Iris pigment epithelial cell (primary cell): ENCODE measurements at places on chromosomes 1 and 21.

DNA sequence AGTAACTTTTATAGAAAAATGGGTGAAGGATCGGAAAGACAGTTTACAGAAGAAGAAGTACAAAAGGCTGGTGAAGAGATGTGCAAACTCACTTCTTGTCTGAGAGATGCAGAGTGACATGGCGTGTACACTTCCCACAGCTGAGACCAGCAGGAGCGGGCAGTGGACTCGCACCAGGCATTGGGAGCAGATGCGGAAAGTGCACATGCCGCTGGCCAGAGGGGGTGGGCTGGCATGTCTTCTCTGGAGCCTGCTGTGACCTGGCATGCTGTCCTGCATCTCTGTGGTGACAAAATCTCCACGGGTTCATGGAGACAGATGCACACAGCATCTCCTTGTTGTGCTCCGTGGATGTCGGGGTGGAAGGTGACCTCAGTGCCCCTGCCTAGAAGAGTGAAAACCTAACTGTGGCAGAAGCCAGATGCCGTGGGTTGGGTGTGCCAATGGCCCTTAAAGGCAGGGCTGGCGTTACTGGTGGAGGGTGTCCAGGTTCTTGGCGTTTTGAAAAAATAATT lies 128.6 kb upstream of the COL6A1 start:
- DNase-seq, result no peak

GRCh38 chr1:169025412-169025811 lies 81.1 kb upstream of the ATP1B1 start:
- DNase-seq, result no peak

GRCh38 chr1:162726555-162726954 lies 63.9 kb upstream of the HSD17B7 start:
- no peak for DNase-seq

DNA sequence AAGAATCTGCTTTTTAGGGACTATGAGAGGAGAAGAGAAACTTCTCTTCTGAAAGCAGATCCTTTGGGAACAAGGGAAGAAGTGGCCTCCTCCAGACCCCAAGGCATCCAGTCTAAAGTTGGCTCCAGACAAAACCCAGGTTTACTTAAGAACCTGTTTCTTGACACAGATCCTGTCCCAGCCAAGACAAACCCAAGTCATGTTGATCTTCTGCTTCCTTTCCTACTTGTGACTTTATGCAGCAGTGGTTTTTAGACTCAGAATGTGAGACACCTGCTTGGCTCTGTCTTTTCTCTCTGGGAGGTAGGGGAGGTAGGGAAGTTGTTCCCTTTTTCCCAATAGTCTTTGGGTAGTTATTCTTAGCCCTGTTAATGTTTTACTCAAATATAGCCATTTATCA lies 38.3 kb downstream of the ELAPOR1 start:
- no peak for DNase-seq

- DNase-seq, result peak; percentile 48
These were observed 26.8 kb upstream of the CNN3 start for GRCh38 chr1:94953746-94954145.

DNA sequence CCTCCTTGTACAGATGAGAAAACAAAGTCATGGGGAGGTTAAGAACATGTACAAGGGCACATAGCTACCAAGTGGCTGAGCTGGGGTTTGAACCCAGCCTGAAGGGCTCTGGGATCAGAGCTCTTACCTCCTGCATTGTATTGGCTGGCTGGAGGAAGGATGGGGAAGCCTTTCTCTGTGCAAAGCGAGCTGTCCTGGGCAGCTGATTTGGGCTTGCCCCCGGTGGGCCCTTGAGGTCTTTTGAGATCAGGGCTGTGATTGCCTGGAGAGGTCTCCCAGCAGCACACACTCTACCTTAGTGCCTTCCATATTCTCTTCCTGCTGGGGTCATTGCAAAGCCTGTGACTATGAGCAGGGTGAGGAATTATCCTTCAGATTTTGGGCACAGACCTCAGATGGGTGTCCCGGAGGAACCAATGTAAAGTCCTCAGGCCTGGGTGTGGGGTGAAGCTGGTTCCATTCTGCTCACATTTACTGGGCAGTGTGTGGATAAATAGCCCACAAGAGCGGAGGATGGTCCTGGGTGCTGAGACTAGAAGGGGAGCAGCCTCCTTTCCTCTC lies 53.3 kb upstream of the EPS8L3 start:
- no peak for DNase-seq

DNA sequence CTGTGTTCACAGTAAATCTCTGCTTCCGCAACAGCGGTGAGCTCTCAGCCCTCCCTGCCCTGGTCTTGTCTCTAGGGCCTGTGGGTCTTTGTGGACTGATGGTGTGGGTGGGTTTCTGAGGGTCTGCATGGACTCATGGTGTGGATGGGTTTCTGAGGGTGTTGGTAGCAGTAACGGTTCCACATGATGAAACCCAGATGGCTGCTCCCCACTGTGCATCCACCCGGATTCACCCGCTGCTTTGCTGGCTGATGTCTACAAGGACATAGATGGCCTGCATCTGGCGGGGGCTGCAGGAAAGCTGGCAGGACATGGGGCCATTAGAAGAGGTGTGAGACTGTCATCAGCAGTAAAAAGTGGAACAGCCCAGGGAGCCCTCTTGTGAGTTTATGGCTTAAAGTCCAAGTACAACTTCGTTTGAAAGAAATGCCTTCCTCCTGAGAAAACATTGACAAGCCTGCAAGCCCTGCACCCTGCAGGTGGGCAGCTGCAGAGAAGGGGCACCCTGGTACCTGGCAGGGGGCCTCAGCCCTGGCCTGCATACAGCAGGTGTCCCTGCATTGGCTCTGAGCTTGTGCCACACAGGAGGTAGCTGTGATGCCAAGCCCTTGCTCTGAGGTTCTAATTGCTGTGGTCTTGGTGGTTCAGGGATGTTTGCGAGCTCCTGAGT lies 156.9 kb upstream of the COL6A1 start:
- no peak for DNase-seq

- no peak for DNase-seq
These were observed 153.4 kb downstream of the CHRM3 start for GRCh38 chr1:239539812-239540211.

- peak; percentile 25 for DNase-seq
These were observed 1806.8 kb downstream of the BRINP3 start for GRCh38 chr1:188670837-188671236.

DNA sequence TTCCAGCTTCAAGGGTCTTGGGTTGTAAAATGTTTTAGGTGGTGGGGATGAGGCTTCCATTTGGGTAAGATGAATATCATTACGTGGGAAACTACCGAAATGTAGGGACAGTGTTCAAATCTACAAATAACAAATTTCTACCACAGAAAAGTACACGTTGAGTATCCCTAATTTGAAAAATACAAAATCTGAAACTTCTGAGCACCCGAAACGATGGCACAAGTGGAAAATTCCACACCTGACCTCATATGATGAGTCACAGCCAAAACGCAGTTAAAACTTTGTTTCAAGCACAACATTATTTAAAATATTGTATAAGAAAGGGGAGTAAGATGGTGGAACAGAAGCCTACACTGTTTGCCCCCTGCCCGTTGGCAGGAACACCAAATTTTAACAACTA lies 8.8 kb upstream of the HENMT1 start:
- DNase-seq, result no peak

DNA sequence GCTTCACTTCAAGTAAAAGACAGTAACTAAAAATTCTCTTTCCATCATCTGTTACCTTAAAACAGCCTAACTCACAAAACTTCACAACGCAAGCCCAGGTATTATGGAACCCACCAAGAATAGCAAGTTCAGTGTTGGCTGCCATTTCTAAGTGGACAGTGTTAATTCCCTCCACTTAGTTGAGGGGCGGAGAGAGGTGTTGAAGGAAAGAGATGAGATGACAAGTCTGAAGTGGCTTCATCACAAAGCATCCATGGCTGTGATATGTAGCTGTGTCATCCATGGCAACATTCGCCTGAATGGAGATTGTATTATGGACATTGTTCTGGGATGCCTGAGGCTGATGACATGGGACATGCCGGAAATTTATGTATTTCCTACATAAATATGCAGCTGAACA lies 101.8 kb downstream of the SIM2 start:
- DNase-seq, result no peak

DNA sequence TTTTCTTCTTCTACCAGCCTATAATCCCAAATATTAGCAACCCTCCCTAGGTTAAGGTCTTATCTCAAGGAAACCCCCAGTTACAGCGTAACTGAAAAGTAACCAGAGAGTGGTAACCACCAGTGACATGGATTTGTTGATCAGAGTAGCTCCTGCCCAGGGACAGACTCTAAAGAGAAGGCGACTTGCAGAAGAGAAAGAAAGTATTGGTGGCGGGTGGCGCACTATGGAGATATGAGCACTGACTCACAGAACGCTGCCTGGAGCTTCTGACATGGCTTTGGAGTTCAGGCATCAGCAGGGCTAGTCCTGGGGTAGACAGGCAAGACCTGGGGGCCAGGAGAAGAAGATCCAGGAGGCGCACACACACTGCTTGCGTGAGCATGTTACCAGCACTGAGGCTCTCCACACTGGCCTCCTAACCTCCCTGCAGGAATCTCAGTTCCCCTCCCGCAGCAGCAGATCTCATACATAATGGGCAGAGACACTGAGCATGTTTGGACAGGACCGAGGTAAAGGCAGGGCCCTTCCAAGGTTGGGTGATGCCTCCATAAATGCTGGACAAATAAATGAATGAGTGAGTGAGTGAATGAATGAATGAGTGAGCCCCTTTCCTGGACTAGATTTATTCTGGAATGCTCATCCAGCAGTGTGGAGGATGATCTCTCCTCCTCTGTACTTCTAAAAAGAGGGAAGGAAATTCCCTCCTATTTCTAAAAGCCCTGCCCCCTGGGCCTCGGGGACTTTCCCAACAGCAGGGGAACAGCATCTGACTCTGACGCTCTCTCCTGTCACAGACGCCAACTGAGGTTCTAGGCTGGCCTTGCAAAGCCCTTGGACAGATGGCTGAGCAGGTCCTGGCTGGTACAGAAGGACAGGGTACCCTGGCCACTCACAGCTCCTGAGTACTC lies 175.5 kb downstream of the CLIC6 start:
- peak; percentile 61 for DNase-seq

DNA sequence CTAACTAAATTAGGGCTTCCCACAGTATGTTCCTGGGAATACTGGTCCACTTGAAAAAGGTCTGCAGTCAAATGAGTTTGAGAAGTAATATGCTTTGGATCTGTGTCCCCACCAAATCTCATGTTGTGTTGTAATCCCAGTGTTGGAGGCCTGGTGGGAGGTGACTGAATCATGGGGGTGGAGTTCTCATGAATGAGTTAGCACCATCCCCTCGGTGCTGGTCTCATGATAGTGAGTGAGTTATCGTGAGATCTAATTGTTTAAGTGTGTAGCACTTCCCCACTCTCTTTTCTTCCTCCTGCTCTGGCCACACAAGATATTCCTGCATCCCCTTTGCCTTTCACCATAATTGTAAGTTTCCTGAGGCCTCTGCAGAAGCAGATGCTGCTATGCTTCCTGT lies 16.9 kb upstream of the DMRTB1 start:
- DNase-seq, result peak; percentile 85

DNA sequence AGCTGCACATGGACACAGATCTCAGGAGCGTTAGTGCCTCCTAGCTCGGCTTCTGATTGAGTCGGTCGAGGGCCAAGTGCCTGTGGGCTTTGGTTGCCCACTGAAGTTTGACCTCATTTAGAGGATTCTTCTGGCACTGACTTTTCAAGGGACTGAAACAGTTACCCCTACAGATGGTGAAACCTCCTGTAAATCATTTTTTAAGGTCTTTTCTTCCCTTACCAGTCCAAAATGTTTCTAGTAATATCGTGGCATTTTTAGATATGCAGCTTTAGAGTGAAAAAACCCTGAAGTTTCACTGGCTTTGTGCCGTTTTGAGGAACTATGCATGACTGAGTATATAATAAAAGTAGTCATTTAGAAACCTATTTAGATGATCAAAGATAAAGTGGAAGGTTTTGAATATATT lies 34.7 kb upstream of the L1TD1 start:
- no peak for DNase-seq

GRCh38 chr1:108617724-108618056 lies 43.2 kb downstream of the HENMT1 start:
- DNase-seq, result no peak

DNA sequence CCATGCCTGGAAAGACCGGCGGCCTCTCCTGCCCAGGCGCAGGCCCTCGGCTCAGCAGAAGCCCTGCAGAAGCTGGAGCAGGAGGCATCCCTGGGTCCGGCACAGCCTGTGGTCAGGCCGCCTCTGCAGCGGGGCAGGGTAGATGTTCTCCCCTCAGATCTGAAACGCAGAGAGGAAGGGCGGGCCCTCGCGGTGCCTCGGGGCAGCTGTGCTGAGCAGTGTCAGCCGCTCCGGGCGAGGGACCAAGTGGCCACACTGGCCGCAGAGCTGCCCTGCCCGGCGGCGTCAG lies 175.3 kb upstream of the ARHGEF16 start:
- DNase-seq, result no peak

GRCh38 chr1:55081188-55081904 lies 42.0 kb downstream of the PCSK9 start:
- peak; percentile 86 for DNase-seq

GRCh38 chr21:45979141-45979631 lies 2.4 kb upstream of the COL6A1 start:
- DNase-seq, result peak; percentile 45

- DNase-seq, result no peak
These were observed 80.4 kb downstream of the KCND3 start for GRCh38 chr1:111909030-111909429.

- peak; percentile 53 for DNase-seq
These were observed 133.7 kb downstream of the RUNX1 start for GRCh38 chr21:34915364-34915841.

GRCh38 chr1:204584699-204585372 lies 68.6 kb downstream of the MDM4 start:
- DNase-seq, result no peak

- no peak for DNase-seq
These were observed 26.3 kb downstream of the STK40 start for GRCh38 chr1:36359383-36359782.

DNA sequence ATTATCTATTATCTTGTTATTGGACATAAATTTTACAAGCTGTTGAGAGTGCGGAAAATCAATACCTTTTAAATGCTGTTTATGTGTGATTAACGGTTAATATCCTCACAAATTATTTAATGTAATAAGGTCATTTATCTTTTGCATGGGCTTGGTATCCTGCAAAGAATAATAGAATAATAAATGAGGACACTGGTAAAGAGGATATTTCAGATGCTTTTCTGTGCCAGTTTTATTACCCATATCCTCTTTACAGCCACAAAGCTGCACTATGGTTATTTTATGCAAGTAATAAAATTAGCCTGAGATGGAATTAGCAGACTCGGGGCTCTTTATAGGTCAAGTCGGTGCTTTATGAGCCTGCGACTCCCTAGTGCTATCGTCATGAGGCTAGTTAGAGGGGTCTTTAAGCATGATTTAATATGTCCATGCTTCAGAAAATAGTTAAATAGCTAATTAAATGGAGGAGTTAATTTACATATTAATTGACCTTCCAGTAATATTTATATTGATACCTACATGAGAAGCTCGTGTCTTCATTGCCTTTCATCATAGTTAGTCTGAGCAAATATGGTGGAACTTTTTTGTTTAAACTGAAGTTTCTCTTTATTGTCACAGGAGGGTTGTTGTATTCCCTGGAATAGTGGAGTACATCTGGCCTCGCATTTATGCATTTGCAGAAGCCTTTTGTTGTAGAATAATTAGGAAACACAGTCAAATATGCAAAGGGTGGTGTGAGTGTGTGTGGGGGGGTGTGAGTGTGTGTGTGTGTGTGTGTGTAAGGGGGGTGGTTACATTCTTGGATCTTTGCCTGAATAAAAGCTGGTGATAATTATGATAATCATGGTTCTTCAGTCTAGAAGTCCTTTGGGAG lies 120.3 kb downstream of the ATG4C start:
- no peak for DNase-seq
